ENCODE measurements at places on chromosomes 13 and 19.

- DNase-seq, result no peak
Measured at GRCh38 chr13:35356572-35356971, 119.9 kb downstream of the MAB21L1 start.

DNA sequence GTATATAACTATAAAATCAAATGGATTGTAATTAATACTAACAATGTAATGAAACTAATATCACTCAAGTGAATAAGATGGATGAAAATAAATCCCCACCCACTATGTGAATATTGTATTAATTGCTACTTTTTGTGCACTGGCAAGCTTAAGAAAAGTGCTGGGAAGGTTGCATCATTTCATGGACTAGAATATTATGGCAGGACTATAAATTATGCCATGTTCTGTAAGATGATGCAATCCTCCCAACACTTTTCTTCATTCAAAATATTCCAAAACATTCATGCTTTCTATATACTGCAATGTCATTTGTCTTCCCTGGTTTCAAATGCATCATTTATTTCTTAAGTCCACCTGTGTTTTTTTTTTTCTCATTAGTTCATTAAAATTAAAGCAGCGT is 457.6 kb upstream of the GPC6 start:
- no peak for DNase-seq

DNA sequence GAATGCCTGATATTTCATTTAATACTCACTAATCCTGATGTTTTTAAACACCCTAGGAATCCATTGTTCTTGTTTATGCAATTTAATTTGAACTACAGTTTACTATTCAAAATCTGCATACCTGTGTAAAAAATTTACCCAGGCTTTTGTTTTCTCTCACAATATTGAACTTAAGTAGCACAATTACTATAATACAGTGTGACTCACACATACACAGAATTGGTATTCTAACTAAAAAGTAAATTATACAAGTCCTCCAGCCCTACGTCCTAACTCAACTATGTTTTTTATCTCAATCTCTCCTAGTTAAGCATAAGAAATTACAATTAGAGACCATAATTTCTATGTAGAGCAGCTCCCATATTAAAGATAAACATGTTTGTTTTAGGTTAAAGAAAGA is 41.8 kb downstream of the MYCBP2 start:
- DNase-seq, result no peak

DNA sequence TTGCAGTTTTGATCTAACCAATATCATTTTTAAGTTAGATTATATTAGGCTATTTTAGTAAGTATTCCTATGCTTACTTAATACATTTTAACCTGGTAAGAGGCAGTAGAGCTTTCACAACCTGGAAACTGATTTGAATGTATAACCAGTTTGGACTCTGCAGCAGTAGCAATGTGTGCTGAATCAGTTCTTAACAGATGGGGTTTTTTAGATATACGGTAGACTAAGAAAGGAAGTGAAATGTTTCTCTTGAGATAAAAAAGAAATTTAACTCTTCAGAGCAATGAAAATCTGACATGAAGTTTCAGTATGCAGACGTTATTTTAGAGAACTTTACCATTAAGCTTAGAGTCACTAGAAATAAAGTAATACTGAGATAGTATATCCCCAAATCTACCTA is 2.7 kb downstream of the NBEA start:
- no peak for DNase-seq

GRCh38 chr13:36033035-36033434 is 98.1 kb downstream of the DCLK1 start:
- DNase-seq, result no peak

- no peak for DNase-seq
Measured at GRCh38 chr19:4399812-4400134, 574 bp downstream of the SH3GL1 start.

DNA sequence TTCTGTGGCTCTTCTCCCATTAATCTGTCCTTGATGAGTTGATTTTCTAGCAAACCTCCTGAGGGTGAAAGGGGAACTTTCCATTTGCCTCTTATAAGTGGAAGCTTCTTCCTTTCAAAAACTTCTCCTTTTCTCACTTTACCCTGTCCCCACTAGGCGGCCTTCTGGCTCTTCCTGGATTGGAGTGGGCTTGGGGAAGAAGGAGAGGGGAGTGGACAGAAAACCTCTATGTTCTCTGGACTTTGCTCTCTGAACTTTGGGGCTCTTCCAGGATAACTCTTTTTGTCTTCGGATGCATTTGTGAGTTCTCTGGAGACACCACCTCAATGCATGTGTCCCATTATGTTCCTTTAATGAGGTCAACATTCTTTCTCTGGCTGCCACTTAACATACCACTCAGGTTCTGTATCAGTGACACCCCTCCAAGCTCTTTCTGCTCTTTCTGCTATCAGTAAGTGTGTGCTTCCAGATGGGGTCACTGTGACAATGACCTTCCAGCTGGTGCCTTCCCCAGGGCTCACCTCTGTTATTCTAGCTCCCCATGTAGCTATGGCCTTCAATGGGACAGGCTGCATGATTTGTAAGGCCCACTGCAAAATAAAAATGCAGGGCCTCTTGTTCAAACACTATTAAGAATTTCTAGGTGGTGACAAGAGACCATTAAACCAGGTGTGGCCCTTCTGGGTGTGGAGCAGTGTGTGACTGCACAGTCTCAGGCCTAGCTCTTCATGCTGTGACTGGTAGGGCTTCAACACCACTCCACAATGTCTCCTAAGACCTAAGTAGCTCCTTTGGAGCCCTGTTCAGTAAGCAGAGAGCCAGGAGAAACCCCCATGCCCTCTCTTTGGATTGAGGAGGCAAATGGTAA is 389.2 kb downstream of the EFNB2 start:
- DNase-seq, result no peak

- DNase-seq, result no peak
Measured at GRCh38 chr13:43666403-43666802, 120.4 kb downstream of the ENOX1 start.

GRCh38 chr19:34667349-34668076 is 9.4 kb downstream of the SCGB2B2 start:
- DNase-seq, result no peak

DNA sequence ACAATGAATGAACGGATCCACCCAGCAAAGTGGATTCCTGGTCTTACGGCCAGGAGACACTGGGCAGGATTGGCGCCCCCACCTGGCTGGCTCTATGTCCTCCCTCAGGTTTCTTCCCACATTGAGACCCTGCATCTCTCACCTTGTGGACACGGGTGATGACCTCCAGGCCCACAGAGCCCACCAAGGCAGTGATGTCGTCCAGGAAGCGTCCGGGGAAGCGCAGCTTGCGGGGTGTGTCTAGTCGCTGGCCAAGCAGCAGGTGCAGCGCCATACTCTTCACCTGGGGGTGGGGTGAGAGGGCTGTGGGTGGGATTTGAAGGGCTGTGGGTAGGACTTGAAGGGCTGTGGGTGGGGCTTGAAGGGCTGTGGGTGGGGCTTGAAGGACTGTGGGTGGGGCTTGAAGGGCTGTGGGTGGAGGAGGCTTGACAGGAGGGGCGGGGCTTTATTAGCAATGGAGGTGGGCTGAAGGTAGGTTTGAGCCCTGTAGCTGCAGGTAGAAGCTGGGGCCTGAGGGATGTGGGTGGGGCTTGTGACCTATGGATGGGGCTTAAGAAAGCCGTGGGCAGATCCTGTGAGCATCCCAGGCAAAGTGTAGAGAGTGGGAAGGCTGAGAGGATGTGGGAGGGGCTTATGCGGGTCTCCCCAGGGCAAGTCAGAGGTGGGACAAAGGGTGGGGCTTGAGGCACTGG is 12.1 kb upstream of the ANGPTL8 start:
- no peak for DNase-seq

- DNase-seq, result no peak
Measured at GRCh38 chr13:75762955-75763354, 126.8 kb downstream of the LMO7 start.

DNA sequence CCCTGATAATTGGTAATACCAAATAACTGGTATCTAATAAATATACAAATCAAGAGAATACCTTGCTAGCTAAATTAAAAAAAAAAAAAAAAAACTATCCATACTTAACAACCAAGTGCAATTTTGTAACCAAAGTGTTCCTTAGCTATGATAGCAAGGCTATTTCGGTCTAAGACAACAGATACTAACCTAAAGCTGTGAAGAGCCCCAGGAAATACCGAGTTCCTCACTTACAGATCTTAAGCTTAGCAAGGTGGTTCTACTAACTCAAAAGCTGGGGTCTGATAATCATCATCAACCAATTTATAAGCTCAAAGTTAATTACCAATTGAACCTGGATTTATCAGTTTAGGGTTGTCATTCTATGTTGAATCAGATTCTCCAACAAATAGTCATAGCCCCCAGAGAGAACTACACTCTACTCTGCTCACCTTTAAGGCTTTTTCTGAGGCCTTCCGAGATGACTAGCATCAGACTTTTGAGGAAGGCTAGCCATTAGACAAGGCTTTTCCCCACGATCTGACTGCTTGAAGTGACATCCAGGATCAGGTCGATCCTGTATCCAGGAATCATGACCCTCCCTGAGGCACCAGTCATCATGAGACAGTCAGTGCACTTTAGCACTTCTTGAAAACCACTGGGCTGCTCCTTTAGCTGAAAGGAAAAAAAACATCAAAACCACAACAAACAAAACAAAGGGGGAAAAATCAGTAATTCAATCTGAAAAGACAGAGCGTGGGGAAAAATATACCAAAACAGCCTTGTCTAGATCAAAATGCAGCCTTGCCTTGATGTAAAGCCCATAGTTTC is 31.9 kb downstream of the INTS6 start:
- no peak for DNase-seq

DNA sequence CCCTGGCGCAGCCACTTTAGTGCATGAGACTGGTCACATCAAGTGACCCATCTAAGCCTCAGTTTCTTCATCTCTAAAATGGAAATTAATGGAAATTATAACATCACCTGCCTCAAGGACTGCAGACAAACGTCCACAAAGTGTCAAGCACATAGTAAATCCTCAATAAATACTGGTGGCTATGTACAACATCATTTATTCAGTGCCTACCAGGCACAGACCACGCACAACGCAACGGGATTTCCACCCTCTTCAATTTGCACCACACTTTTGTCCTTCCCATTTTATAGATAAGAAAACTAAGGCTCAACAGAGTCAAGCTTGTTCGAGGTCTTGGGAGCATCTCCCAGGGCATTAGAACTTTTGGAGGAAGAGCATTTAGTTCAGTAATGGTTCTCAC is 1.4 kb downstream of the ELAVL1 start:
- no peak for DNase-seq

DNA sequence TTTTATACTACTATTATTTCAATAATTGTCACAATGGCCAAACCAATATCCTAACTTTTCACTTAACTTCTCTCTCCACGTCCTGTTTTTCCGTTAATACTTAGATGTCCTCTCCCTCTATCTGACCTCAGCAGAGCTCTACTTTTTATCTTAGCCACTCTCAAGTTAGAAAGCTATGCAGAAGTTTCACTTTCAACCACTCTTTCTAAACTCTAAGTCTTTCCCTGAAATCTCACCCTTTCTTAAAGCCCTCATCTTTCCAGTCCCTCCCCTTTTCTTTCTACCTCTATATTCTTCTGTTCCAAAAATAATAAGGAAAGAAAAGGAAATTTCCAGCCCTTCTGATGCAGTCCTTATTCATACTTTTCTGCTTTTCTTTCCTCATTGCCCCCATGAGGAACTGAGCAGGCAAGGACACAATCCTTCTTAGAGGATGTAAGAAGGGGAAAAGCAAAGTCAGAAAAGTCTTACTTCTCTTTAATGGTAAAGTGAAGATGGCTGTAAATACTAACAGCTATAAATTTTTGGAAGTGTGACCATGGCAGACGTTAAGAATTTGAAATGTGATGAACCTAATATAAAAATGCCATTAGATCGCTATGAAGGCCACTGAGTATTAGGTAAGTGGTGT is 23.0 kb downstream of the FAM216B start:
- DNase-seq, result no peak

- DNase-seq, result no peak
Measured at GRCh38 chr13:33197541-33197971, 88.0 kb downstream of the STARD13 start.

All from stimulated activated CD8-positive, alpha-beta memory T cell treated with anti-CD3 and anti-CD28 coated beads, Interleukin-4, amount 100 ng/mL, for 1 hour (primary cell).